ENCODE measurements at places on chromosomes 2 and 18. TPM values are rescaled to one million over a fixed set of nuclear protein-coding genes. Genes with fewer than 3 reads are reported as not detected.

The SERPINB3 gene
- total RNA-seq: not detected

The NR4A2 gene
- total RNA-seq: 25.3 TPM

The CD207 gene
- not detected for total RNA-seq

The NCKAP5 gene
- total RNA-seq: 6.1 TPM

The SERPINB10 gene
- not detected for total RNA-seq

The CHRND gene
- not detected for total RNA-seq

The APCDD1 gene
- total RNA-seq: 81.8 TPM

The DES gene
- 50.4 TPM for total RNA-seq

The GCG gene
- total RNA-seq: not detected

The KIF1A gene
- 41.2 TPM for total RNA-seq

The BUB1 gene
- total RNA-seq: 0.98 TPM

The MAP3K19 gene
- total RNA-seq: not detected

The SNORC gene
- total RNA-seq: 10.5 TPM

The GRHL1 gene
- 2.3 TPM for total RNA-seq

The OR6B2 gene
- total RNA-seq: 5.7 TPM

The TUBB8B gene
- not detected for total RNA-seq

The VRK2 gene
- total RNA-seq: 15.6 TPM

The KRTCAP3 gene
- 3.6 TPM for total RNA-seq

The RAB6C gene
- not detected for total RNA-seq

The SERPINB12 gene
- total RNA-seq: not detected

The ACOXL gene
- total RNA-seq: not detected

The GNLY gene
- total RNA-seq: not detected

The IHH gene
- 0.63 TPM for total RNA-seq

The BCL11A gene
- not detected for total RNA-seq

The FAM237A gene
- not detected for total RNA-seq

The FTCDNL1 gene
- total RNA-seq: 1.8 TPM

The SFT2D3 gene
- total RNA-seq: 10.7 TPM

The HMSD gene
- total RNA-seq: 0.87 TPM

The ITPRIPL1 gene
- total RNA-seq: 2.0 TPM

The ABCG8 gene
- total RNA-seq: not detected

The CNGA3 gene
- not detected for total RNA-seq

The LRP1B gene
- total RNA-seq: 2.1 TPM

The ALK gene
- total RNA-seq: 0.90 TPM

The PLEKHH2 gene
- total RNA-seq: 48.2 TPM

The FRZB gene
- 7.4 TPM for total RNA-seq

The TRABD2A gene
- not detected for total RNA-seq

The SLC5A7 gene
- not detected for total RNA-seq

The ANKRD62 gene
- not detected for total RNA-seq

The SKA1 gene
- total RNA-seq: not detected

The CDH19 gene
- 191 TPM for total RNA-seq

The FSHR gene
- total RNA-seq: not detected

The CCBE1 gene
- total RNA-seq: 0.30 TPM

The SAG gene
- not detected for total RNA-seq

The LRRFIP1 gene
- total RNA-seq: 64.0 TPM

The PTMA gene
- total RNA-seq: 978 TPM

The SERPINB11 gene
- total RNA-seq: not detected

The B3GNT7 gene
- total RNA-seq: 3.3 TPM

The LONRF2 gene
- 13.1 TPM for total RNA-seq

The ABCB11 gene
- total RNA-seq: 0.30 TPM

The TOGARAM2 gene
- 10.5 TPM for total RNA-seq

The CPS1 gene
- total RNA-seq: 7.2 TPM

The SP140L gene
- total RNA-seq: 14.3 TPM

The HAAO gene
- total RNA-seq: 5.9 TPM

The FLACC1 gene
- total RNA-seq: 2.1 TPM

The DSC2 gene
- 3.3 TPM for total RNA-seq

The SCN2A gene
- total RNA-seq: 2.1 TPM

The SERPINB2 gene
- total RNA-seq: not detected

The TSHZ1 gene
- total RNA-seq: 18.1 TPM

The CYP1B1 gene
- total RNA-seq: 181 TPM

The RUFY4 gene
- not detected for total RNA-seq

Data from tibial nerve (tissue), 4 donors.